Posterior vena cava (tissue), 2 donors: ENCODE measurements at places on chromosomes 16 and 17. TPM values are rescaled to one million over a fixed set of nuclear protein-coding genes. Genes with fewer than 3 reads are reported as not detected.

- DNase-seq = no peak
These were observed 7.9 kb downstream of the ARHGAP27 start for GRCh38 chr17:45424769-45425124.

GRCh38 chr17:56880133-56880532 is 33.7 kb downstream of the TRIM25 start:
- no peak for DNase-seq

Gene TMEM88
- total RNA-seq = 26.1 TPM

Gene CHD9NB
- 3.2 TPM for total RNA-seq

Gene TOP3A
- total RNA-seq = 23.2 TPM
